T-helper 2 cell treated with Interferon-gamma antibody and Interleukin-4, amounts not matched to agents 5 μg/mL and 100 μg/mL, for 36 hours (primary cell): ENCODE measurements at places on chromosomes 6 and 20.

- no peak for DNase-seq
Measured at GRCh38 chr6:5665173-5665572, 341.6 kb downstream of the NRN1 start.

DNA sequence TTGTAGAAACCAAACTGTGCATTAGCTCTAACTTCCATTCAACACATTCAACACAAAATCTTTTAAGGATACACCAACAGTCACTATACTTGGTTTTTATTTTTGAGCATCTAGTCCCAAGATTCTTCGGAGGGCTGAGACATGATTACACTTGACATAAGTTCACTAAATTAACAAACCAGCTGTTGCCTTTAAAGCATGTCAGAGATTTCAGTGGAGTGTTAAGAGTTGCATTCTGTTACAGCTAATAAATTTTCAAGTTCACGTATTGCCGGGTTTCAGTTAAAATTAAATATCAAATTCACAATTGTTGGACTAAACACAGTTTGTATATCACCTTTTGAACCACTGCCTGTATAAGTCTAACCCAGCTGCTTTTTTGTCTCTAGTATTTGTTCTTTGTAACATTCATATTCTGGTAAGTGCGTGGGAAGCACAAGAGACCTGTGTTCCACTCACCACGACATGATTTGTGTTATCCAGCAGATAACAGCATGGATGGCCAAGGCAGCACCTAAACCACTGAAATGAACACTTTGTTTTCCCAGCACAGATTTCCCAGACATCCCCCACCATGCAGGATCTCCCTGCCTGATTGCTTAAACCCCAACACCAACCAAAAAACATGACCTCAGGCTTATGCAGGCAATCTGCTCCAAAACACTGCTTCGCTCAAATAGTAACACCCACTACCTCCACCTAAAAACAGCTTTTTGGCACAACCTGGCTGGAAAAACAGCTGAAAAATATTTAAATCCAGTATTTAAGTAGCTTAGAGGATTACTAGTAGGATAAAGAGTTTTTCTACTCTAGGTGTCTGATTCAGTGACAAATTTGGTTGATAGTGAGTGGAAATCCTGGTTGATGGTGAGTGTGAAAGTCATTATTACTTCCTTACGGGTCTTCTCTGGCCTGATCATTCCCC lies 286.5 kb upstream of the NT5E start:
- no peak for DNase-seq

DNA sequence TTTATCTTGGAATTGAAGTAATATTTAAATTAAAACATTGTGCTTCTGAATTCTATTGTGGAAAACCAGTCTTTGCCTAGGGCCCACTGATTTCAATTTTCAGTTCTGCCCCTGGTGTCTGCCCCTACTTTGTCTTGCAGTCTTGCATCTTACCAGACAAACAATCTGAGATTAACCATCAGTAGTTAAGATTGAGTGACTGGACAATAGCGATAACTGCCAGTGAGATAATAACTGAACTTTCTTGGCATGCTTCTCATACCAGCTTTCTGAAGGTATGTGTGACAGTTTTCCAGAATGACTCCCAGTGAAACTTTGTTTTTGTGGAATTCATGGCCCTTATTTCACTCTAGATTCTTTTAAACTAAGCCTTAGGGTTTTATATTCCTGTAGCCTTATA lies 53.5 kb downstream of the KCNQ5 start:
- DNase-seq = no peak

DNA sequence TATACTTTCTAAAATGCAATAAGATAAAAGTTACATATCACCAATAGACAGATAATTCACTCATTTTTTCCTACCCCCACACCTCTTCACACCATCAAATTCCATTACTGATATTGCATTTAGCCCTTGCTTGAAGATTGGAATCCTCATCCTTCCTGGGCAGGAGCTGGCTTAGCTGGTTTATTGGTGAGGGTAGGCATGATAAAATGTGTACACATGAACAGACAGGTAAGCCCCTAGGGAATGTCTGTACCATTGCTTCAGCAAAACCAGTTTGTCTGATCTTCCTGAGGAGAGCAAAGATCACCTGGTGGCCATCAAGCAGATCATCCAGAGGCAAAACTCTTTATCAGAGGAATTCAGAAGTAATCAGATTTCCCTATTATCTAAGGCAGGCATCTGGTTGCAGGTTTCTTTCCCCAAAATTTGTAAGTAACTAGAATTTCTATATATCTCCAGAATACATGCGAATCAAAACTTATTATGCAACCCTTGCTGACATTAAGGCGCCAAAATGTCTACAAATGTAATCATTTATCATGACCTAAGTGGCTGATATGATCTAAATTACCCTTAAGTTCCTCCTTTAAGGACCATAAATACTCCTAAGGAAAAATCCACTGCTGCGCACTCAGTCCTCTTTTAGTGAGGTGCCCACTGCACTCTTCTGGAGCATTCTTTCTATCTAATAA lies 6.6 kb upstream of the FABP7 start:
- no peak for DNase-seq
